ENCODE measurements at places on chromosomes 11 and 22.

GRCh38 chr11:94806419-94806818 lies 38.3 kb downstream of the AMOTL1 start:
- no peak for DNase-seq

DNA sequence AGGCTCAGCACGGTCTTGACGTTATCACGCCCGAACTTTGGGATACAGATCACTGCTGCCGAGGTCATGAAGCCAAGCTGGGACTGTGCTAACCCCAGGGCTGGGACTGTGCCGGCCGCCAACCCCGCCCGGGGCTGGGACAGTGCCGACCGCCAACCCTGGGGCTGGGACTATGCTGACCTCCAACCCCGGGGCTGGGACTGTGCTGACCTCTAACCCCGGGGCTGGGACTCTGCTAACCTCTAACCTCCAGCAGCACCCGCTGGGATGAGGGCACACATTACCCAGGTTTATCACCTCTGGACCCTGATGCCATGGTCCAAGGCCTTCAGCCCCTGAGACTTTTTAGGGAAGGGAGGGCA lies 129.7 kb downstream of the IGLL1 start:
- DNase-seq, result no peak

DNA sequence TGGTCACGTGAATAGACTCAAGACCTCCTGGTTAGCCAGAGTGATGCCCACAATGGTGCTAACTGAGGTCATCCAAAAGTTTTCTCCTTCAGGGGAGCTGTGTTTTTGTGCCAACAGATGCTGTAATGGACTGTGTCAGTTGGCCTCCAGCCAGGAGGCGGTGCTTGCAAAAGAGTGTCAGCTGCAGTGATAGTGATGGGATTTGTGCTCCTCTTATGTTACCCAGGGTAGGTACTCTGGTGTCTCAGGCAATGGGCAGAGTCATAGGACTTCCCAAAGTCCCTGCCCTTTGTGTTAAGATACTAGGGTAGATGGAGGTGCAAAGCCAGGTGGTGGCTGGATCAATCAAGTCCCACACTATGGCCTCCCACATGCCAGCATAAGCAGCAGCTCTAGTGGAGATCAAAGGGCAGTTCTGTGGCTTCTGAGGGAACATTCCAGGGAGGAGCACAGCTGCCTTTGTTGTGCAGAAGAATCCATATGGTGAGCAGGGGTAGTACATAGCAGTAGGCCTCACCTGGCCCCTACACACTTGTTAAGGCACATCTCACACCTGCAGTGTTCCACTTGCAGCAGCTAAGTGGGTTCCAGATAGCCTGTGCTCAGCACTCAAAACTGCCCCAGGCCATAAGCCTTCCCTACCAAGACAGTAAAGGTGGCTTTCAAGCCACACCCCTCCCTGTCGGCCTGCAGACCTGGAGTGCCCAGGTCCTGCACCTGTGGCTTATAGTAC lies 9.4 kb upstream of the FANCF start:
- DNase-seq, result no peak

- no peak for DNase-seq
Observed at GRCh38 chr11:75705541-75705940, 12.1 kb upstream of the MOGAT2 start.

- no peak for DNase-seq
Observed at GRCh38 chr11:8247312-8247711, 16.4 kb downstream of the LMO1 start.

GRCh38 chr11:38014405-38014804 lies 1416.4 kb upstream of the RAG2 start:
- DNase-seq, result no peak

- no peak for DNase-seq
Observed at GRCh38 chr11:36803084-36803483, 205.0 kb upstream of the RAG2 start.

DNA sequence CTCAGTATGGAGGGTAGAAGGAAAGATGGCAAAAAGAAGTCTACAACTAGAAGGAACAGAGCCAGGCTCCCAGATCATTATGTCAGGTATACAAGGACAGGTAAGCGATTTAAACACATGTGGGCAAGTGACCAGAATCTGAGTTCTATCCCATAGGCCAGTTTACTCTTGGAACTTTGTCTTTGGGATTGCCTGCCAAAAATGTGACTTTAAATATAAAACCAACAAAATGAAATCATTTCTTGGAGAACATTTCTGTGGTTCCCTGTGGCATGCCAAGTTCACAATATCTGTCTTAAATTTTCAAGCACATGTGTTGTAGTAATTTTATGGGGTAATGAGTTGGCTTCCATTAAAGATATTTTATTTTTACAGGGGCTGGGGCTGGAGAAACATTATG lies 141.0 kb downstream of the SLC17A6 start:
- no peak for DNase-seq

- no peak for DNase-seq
Observed at GRCh38 chr22:44207981-44208317, 27.2 kb downstream of the PARVG start.

- DNase-seq, result no peak
Observed at GRCh38 chr11:8327761-8328192, 64.1 kb upstream of the LMO1 start.

DNA sequence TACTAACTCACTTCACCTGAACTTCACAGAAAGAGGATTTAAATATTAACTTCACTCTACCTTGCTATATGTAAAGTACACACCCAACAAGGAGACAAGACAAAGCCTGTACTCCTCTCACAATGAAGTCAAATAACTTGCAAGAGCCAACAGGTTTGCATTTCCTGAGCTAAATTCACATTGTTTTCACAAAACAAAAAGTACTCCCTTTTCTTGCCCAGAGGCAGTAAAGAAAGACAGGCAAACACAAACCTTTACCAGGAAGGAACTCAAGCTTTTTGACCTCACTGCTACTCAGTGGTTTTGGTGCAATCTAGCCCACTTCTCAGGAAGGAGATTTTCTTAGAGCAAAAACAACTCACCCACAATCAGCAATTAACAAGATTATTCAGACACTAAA lies 15.7 kb downstream of the USP28 start:
- DNase-seq, result no peak

DNA sequence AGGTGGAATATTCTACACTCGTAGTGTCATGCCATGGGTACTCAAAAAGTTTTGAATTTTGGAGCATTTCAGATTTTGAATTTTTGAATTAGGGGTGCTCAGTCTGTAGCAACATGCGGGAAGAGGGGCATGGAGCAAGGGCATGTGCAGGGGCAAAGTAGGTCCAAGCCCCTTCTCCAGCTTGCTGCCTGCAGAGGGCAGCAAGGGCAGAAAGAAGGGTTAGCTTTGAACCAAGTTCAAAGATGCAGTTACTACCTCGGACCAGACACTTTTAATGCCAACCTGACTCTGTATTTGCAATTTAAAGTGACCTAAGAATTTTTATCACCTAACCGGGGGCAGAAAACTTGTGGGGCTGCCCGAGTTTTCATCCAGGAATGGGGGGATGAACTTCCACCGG lies 68.2 kb downstream of the CD82 start:
- DNase-seq, result no peak

- no peak for DNase-seq
Observed at GRCh38 chr11:10456519-10456918, 1.5 kb downstream of the AMPD3 start.

GRCh38 chr11:9081153-9081552 lies 10.2 kb downstream of the SCUBE2 start:
- no peak for DNase-seq

DNA sequence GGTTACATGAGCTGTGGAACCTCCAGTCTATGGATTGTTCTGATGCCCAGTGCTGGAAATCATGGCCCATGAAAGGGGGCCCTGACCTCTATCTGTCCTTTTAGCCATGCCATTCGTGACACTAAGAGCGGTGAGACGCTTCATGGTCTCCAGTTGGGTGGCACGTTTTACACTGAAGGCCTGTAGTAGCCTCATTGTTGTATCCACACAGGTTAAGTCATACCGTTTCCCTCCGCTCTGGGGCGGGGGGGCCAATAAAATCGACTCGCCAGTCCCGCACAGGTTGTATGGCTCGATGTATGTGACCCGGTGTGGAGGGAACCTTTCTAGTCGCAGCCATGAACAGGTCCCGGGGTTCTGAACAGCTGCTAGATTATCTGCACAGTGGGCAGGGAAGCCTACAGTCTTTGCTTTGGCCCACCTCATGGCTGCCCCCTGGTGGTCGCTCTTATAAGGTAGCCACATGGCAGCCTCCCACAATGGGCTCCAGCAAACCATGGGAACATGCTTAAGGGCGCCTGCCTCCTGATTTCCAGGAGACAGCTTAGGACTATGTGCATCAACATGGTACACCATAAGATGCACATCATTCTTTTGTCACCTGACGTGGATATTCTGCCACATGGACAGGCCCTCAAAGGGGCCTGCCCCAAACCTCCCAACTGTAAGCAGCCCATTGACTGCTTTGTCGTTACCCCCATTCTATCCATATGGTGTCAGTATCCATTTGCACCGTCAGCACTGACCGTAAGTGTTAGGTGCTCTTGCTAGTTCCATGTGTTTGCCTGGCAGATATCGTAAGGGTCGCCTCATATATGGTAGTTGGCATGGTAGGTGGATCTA lies 19.7 kb upstream of the APOL3 start:
- peak; percentile 85 for DNase-seq

DNA sequence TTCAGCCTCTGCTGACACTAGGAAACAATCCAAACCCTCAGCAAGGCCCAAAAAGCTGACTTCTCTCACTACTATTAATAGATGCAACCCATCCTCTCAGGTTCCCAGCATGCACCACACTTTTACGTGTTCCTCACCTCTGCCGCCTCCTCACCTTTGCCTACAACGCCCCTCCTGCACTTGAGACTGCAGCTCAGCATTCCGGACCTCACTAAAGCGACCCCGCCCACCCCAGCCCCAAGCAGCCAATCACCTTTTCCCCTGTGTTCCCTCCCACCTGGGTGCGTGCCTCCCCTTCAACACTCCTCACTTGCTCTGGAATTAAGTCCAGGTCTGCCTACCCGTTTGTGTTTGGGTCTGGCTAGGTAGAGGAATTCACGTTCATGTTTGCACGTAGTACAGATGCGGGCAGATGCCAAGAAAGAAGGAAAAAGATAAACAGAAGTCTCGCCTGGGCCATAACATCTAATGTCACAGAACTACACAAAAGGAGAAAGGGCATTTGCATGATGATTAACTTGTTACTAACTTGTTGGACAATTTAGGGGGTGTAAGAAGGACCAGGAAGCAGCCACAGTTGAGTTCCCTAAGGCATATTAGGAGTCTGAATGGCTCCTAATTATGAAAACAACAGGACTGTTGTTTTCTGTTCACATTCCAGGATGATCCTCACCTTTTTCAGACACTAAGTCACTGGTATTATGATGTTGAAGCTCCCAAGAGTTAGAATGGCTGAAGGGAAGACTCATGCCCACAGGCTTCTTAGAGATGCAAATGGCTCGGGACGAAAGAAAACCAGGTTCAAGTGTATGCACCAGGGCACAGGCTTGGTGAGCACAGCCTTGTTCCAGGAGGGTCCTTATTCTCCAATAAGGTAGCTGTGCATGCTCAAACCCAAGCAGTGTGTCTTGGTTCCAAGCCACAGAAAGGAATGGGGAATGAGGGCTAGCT lies 102.2 kb downstream of the MICAL3 start:
- DNase-seq, result no peak

DNA sequence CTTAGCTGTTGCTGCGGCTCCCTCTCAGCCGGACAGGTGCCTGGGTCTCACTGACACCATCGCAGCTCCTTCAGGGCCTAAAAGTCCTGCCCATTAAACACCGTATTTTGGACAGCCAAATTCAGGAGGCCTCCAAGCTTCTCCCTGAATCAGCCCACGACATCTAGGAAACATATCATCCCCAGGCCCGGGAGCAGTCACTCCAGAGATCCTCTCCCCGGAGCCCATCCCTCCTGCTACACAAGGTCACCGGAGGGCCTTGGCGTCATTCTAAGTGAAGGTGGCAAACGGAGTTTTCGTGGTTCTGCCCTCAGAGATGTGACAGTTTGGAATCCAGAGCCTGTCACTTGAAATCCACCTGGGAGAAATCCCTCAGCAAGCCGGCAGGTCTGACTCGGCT lies 232.5 kb downstream of the TBC1D22A start:
- DNase-seq, result no peak

DNA sequence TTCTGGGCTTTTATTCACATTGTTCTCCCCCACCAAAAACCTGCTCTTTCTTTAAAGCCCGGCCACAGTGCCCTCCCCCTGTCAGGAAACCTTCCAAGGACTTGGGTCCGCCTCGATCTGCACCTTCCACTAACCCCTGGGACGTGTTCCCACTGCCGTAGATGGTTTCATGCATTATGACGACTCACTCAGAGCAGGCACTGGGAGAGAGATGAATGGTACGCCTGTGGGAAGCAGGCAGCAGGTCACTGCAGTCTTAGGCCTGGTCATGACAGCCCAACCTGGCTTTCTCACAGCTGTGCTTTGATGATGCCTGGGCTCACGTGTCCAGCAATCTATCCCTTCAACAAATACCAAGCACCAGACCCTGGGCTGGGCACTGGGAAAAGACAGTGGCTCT lies 115.7 kb downstream of the WNT7B start:
- no peak for DNase-seq

DNA sequence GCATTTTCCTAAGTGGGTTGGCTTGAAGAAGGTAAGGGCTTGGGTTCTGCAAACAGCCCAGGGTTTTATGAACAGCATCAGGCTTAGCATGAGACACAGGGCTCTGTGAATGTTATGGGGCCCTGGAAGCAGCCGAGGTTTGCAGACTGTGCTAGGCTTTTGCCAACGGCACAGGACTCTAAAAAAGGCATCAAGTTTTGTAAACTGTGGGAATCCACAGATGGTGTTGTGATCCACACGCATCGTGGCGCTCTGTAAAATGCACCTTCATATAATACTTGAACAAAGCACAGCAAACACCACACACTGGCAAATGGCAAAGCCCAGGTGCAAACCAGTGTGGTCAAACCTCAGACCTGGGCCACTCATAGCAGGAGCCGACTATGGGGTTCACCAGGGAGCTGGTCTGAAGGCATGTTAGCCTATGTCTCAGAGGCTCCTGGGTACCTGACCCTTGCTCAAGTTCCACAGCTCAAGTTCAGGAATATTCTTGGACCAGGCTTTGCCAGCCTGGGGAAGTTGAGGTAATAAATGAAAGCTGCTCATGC lies 2.4 kb upstream of the SLCO2B1 start:
- DNase-seq, result no peak

GRCh38 chr22:38497869-38498268 lies 8.2 kb downstream of the DDX17 start:
- DNase-seq, result no peak

DNA sequence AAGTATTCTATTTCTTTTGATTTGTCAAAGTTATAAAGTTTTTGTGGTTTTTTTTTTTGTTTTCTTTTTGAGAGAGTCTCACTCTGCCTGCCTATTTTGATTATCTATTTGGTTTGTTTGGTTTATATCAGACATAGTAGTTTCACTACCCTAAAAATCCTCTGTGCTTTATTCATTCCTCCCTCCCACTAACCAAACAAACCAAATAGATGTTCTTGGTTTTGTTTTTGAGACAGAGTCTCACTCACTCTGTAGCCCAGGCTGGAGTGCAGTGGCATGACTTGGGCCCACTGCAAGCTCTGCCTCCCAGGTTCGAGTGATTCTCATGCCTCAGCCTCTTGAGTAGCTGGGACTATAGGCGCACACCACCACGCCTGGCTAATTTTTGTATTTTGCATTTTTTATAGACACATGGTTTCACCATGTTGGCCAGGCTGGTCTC lies 67.9 kb downstream of the ENTHD1 start:
- DNase-seq, result no peak

Data from thymus (tissue), 14 donors.